ENCODE measurements at places on chromosomes 4 and X.

GRCh38 chr4:89511776-89512175 lies 204.2 kb upstream of the GPRIN3 start:
- DNase-seq, result no peak

DNA sequence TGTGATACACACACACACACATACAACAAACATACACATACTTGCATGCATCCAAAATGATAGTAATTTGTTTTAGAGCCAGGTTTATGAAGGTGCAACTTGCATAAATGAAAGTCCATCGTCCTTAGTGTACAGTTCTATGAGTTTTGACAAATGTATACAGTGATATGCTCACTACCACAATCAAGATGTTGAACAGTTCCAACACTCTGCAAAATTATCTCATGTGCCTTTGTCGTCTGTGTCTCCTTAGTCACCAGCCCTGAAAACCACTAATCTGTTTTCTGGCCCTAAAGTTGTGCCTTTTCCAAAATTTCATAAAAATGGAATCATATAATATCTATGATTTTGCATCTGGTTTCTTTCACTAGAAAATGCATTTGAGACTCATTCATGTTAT lies 67.8 kb upstream of the ANXA3 start:
- DNase-seq, result no peak

DNA sequence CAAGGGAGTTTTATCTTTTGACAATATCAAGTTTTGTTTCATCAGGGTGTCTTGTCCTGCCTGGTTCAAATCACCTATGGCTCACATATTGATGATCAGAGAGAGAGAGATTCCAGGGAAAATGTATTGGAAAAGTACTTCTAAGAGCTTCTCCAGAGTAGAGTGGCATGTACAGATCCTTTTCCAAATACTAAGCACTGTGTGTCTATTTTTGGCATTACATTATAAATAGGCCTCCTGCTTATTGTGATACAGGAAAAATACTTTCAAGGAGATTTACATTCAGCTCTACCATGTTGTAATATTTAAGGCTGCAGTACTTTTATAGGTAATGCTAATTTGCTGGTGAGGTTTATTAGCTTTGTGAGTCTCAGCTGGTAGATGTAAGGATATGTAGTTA lies 100.8 kb downstream of the DCK start:
- no peak for DNase-seq

DNA sequence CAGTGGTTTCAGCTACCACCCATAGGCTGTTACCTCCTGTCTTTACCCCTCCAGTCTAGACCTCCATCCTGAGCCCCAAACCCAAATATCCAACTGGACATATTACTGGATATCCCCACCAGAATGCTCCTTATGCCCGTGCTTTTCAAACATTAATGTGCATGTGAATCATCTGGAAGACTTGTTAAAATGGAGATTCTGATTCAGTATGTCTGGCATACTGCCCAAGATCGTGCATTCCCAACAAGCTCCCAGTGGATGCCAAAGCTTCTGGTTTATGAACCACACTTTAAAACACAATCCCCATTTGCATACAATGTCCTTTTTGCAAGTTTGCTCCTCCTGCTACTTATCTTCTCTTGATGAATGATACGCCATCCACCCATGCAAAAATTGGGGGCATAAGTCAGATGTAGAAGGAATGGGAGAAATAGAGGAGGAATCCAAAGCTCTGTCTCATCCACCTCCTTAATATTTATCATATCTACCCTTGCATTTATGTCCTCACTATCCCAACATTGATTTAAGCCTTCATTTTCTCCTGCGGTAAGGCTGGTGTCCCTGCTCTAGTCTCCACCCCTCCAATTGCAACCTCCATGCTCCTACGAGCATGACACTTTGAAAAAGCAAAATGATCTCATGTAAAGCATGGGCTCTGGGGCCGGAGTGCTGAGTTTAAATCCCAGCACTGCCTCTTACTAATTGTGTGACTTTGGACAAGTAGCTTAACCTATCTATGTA lies 7.4 kb upstream of the PGRMC1 start:
- DNase-seq, result no peak

DNA sequence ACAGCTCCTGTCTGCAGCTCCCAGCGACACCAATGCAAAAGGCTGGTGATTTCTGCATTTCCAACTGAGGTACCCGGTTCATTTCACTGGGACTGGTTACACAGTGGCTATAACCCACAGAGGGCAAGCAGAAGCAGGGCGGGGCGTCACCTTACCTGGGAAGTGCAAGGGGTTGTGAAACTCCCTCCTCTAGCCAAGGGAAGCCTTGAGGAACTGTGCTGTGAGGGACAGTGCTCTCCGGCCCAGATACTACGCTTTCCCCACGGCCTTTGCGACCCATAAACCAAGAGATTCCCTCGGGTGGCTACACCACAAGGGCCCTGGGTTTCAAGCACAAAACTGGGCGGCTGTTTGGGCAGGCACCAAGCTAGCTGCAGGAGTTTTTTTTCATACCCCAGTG lies 218.9 kb downstream of the PPP3CA start:
- DNase-seq, result no peak

DNA sequence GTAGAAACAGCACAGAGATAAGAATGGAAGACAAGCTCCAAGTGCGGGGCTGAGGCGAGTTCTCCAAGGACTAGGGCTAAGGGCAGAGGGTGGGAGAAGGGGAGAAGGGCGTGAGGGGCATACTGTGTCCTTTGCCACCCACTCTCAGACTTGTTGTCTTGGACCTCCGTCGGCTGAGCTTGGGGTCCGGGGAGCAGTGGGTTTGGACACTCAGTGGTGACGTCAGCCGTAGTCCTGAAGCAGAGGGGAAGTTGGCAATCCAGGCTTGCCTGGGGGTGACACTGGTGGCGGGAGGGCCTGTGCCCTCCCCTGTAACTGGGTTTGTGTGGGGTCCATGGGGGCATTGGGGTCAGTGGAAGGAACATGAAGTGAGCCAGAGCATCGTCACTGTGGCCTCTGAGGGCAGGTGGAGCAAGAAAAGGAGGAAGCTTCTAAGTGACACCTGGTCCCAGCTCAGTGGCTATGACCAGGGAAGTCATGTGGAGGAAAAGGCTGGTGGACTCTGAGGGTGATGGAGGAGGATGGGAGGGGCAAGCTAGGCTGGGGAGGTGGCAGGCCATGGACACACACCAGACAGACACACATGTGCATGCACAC lies 17.6 kb downstream of the CD99 start:
- no peak for DNase-seq
